ENCODE measurements at places on chromosomes 13 and 19.

DNA sequence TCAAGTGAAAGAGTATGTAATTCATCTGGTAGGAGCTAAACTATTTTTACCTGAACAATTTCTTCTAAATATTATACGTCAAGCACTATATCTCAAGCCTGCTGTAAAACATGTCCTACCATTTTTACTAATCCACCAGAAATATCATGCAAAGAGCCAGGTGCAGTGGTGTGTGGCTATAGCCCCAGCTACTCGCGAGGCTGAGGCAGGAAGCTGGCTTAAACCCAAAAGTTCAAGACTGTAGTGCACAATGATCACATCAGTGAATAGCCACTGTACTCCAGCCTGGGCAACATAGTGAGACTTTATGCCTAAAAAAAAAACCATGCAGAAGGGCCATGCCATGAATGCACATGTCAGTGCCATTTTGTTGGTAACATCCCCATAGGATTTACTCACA lies 20.7 kb upstream of the CLN5 start:
- DNase-seq: no peak

- DNase-seq: no peak
Observed at GRCh38 chr19:18795540-18795939, 4.4 kb upstream of the COMP start.

- DNase-seq: no peak
Observed at GRCh38 chr19:47713046-47714021, at the start of gene EHD2. EHD2 (plus strand) TSS chr19:47713422; CDS start chr19:47716613, 3,191 bp downstream.

DNA sequence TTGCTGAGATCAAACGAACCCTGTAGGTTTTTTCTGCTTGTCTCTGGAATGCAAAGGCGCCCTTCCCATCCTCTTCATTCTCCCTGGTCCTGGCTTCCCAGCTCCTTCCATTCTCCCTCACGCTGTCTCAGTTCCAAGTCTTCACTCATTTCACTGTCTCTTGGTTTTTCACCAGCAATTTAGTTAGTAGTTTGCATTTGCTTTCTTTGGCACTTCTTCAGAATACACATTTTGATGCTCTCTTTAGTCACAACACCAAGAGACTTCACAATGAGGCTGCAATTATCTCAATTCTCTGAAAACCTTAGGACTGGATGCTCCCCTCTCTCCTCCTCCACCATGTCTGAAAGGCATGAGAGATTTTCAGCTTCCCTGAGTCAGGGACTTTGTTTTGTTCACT lies 470.7 kb downstream of the FGF14 start:
- DNase-seq: no peak

DNA sequence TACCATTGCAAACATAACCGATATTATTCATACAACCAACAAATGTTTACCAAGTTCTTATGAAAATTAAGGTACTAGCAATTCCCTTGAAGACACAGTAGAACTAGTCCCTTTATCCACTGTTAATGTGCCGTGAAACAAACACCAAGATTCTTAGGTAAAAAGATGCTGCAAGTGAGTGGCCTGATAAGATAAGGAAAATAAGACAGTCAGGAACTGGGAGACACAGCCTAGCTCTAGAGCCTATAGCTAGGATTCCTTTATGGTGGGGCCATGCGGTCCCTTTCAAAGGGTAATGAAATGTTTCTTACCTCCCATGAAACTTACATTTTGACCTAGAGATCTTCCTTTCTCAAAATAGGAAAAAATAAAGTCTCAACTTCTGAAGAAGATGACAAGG lies 658.4 kb upstream of the MIR17HG start:
- no peak for DNase-seq

GRCh38 chr13:23473221-23473620 lies 39.7 kb upstream of the SACS start:
- no peak for DNase-seq

- no peak for DNase-seq
Observed at GRCh38 chr13:38519229-38519911, 167.5 kb upstream of the FREM2 start.

DNA sequence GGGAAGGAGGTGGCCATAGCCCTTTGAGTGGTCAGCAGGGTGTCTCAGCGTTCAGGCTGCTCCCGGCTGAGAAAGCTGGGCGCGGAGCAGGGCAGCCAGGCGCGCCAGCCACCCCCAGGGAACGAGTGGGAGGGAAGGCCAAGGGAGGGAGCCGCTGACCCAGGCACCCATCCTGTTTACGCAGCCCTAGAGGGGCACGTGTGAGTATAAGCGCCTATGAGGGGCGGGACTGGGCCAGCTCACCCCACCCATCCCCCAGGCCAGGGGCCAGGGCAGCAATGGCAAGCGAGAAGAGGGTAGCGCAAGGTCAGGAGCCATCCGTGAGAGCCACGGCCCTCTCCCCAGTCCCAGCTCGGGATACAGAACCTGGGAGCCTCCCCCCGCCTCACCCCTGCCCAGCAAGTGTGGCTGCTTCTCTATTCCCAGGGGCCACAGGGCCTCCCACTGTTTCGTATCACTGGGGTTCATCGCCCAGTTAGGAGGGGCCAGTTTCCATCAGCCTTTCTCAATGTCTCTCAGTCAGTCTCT lies 897 bp upstream of the DMKN start:
- DNase-seq: no peak

DNA sequence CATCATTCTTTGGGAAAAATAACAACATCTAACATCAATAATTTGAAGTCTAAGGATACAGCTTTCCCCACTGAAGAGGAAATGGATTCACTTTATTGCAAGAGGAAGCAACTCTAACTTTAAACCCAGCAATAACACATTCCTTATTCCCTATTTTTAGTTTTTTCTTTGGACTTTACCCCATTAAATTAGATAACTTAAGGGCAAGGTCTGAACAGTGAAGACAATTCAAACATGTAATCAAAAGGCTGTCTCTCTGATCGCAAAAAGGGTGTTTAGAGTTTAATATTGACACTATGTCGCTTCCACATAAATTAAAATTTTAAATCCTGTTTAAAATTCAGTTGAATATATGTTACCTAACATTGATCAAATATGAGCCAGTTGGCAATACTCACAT lies 10.1 kb downstream of the EDNRB start:
- DNase-seq: no peak

- DNase-seq: no peak
Observed at GRCh38 chr19:1651568-1652291, 685 bp downstream of the TCF3 start.

GRCh38 chr13:59701261-59701660 lies 462.5 kb downstream of the DIAPH3 start:
- no peak for DNase-seq

- DNase-seq: no peak
Observed at GRCh38 chr19:38975861-38976271, 324 bp upstream of the FBXO17 start.

DNA sequence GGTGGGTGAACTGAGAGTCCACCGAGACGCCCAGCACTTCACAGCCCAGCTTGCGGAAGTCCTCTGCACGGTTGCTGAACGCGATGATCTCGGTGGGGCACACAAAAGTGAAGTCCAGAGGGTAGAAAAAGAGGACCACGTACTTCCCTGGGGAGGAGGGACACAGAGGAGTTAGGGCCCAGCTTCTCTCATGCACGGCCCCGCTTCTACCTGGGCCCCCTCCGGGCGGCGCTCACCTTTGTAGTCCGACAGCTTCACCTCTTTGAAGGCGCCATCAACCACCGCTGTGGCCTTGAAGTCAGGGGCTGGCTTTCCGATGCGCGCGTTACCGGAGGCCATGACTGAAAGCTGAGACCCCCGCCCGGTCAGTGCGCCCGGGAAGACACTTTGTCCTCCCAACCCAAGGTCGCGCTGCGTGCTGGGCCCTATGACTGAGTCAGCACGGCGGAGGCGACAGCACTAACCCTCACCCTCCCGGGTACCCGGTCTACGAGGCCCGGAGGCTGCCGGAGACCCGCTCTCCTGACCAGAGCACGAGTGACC lies 606 bp downstream of the PRDX2 start:
- DNase-seq: no peak

DNA sequence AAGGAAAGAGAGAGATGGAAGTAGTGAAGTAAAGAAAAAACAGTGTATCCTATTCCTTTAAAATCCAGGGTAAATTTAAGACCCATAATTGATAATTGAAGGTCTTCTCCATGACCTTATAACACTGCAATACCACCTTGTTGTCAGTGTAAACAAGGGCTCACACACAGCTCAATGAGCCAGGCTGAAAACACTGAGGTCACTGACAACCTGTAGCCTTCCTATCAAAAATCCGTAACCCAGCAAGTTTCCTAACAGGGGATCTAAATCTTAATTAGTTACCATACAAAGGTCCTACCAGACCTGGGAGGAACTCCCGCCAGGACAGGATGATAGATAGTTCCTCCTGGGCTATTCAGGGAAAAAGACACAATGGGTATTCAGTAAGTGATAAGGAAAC lies 1677.1 kb downstream of the OLFM4 start:
- no peak for DNase-seq

DNA sequence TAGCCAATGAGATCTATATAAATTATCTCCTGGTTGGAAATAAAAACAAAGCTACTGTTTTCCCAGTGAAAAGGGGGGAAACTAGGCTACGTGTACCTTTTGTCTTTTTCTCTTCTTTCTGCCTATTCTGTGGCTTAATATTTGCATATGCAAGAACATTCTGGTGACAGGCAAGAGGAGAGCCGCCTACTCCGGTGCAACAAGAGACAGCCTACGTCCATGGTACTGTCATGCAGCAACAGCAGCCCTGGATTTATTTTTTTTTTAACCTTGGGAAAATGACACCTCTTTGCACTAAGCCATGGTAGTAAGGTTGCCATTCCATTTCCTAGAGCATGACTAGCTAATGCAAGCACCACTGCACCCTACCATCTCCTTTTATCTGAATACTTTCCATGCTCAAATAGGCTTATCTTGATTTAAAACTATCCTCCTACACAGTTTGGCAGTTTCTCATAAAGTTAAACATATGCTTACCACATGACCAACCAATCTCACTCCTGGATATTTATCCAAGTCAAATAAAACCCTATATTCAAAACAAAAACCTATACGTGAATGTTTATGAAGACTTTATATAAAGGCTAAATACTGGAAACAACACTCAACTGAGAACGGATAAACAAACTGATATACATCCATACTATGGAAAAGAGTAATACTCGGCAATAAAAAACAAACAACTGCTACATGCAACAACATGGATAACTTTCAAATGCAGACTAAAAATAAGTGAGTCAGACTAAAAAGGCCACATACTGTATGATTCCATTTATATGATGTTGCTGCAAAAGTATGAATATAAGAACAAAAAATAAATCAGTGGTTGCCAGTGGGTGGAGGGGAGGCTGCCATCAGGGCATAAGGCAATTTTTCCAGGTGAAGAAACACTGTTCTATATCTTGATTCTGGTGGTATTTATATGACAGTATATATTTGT lies 17.3 kb downstream of the NUFIP1 start:
- DNase-seq: no peak

DNA sequence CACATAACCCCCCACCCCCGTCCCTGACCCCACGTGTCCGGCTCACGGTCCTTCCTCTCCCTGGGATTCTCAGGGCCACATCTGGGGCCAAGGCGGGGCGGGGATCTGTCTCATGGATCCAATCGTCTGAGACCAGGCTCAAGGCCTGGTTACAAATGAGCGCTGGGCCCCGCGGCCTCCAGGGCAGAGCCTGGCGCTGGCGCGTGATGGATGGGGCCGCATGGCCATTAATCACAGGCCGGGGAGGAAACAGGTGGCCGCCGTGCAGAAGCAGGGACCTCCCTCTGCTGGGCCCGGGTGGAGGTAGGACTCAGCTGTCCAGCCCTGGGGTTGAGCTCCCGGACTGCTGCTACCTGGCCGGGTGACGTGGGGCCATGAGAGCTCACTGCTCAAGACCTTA lies 5.8 kb upstream of the TLE5 start:
- no peak for DNase-seq

- DNase-seq: no peak
Observed at GRCh38 chr19:49823472-49823871, 5.4 kb downstream of the MED25 start.

- no peak for DNase-seq
Observed at GRCh38 chr13:92415781-92416180, 810.8 kb upstream of the GPC6 start.

GRCh38 chr13:33112766-33113165 lies 96.5 kb downstream of the KL start:
- no peak for DNase-seq

DNA sequence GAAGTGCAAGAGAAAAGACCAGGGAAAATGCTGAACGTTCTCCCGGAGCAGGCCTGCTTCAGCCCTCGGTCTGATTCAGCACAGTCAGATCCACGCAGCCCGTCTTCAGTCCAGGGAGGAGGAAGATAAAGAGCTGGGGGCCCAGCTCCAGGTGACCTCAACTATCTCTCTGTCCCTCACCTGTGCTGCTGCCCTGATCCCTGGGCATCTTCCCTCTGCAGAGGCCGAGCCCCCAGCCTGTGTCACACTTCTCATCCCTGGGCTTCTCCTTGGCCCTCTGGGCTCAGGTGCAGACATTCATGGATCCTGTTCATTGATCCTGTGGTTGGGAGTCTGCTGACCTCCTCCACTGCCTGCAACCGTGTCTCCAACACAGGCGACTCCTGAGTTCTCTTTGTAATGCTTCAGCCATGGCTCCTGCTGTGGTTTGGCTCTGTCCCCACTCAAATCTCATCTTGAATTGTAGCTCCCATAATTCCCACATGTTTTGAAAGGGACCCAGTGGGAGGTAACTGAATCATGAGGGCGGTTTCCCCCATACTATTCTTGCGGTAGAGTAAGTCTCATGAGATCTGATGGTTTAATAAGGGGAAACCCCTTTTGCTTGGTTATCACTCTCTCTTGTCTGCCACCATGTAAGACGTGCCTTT lies 27.9 kb downstream of the COL4A2 start:
- no peak for DNase-seq

GRCh38 chr19:34794066-34794960 lies 21.3 kb upstream of the ZNF599 start:
- DNase-seq: no peak

DNA sequence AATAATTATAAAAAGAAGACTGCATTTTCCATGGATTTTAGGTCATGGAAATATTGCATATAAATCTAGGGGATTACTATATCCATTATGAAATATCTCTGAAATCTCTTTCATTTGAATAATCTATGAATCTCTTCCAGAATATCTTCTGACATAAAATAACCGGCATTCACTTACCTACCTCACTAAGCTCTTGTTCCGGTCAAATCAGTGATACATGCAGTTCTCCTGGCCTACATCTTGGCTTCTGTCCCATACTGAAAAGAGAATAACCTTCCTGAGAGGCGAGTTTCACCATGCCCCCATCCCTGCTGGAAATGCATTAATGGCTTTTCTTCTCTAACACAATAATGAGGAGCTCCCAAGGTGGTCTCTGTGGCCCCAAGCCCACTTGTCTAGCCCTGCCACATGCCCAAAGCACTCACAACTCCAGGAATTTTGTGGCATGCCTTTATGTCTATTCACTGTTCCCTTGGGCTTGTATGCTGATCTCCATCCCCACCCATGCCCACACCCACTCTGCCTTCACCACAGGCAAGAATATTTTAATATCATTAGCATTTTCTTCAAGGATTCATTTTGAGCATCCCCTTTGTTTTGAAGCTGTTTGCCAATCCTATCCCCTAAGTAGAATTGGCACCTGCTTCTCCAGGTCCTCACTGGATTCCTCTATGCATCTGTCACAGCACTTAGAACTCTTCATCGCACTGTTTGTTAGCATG lies 401.6 kb downstream of the COG6 start:
- DNase-seq: no peak

- no peak for DNase-seq
Observed at GRCh38 chr13:18946738-18947137, 234.9 kb downstream of the TUBA3C start.

GRCh38 chr19:3062165-3063105 lies at the start of gene TLE5:
TLE5 (minus strand) TSS chr19:3062495; CDS start chr19:3062200, 295 bp downstream.
- no peak for DNase-seq
